Left ventricle myocardium inferior (tissue), 1 donor: ENCODE measurements at places on chromosomes 3 and 15. TPM values are rescaled to one million over a fixed set of nuclear protein-coding genes. Genes with fewer than 3 reads are reported as not detected.

The NCKIPSD gene
- 17.0 TPM for total RNA-seq

- no peak overlapping the region for H3K27ac ChIP-seq
- DNase-seq = no peak
- no peaks in the 10 kb centered on the region for H3K4me1 ChIP-seq
- H3K4me3 ChIP-seq = no peak overlapping the region
Measured at GRCh38 chr3:182104881-182105280, 393.2 kb downstream of the SOX2 start.

GRCh38 chr3:8516047-8516661, 14.5 kb downstream of the LMCD1 start:
- DNase-seq = no peak
- H3K27ac ChIP-seq = peak overlapping the region; percentile 60
- H3K36me3 ChIP-seq = peaks cover 26% of the 10 kb centered on the region
- no peaks in the 10 kb centered on the region for H3K27me3 ChIP-seq

DNA sequence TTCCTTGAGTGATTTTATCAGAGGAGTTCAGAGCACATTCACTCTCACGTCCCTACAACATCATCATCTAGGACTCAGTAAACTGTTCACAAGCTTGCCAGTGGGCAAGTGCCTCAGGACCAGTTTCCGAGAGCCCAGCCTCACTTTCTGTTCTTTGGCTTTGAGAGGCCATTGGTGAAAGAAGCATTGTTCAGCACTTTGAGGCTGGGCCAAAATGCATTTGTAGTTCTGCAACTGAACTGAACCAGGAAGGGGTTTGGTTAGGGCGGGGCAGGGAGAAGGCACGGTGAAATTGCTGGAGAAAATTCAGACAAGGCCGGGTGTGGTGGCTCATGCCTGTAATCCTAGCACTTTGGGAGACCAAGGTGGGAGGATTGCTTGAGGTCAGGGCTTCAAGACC, 222.1 kb upstream of the CHRM5 start:
- no peaks in the 10 kb centered on the region for H3K4me1 ChIP-seq
- H3K27me3 ChIP-seq = peaks cover 11% of the 10 kb centered on the region
- H3K4me3 ChIP-seq = no peak overlapping the region
- H3K36me3 ChIP-seq = no peaks in the 10 kb centered on the region

The GPR87 gene
- total RNA-seq = not detected

GRCh38 chr3:141499284-141499683, 12.5 kb downstream of the RASA2 start:
- no peak for DNase-seq
- peak overlapping the region; percentile 20 for H3K4me3 ChIP-seq
- peaks cover 36% of the 10 kb centered on the region for H3K4me1 ChIP-seq
- no peaks in the 10 kb centered on the region for H3K27me3 ChIP-seq
- no peak overlapping the region for H3K27ac ChIP-seq
- H3K36me3 ChIP-seq = no peaks in the 10 kb centered on the region

The FMN1 gene
- 4.5 TPM for total RNA-seq

DNA sequence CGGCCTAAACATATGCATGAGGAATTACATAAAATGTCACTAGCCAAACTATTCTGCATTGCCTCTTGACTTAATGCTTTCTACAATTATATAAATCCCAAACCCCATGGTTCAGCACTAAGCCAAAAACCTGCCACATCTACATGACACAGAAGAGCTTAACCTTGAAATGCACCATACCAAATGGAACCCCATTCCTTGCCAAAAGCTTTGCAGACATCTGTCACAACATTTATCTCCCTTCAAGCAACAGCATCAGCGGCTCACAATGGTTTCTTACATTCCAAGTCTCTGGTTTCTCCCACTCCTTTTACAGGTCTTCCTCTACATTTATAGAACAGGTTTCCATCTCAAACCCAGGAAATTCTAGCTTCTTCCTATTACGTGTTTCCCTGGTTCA, 58.4 kb upstream of the GYG1 start:
- peaks cover 19% of the 10 kb centered on the region for H3K27me3 ChIP-seq
- DNase-seq = no peak
- no peak overlapping the region for H3K27ac ChIP-seq
- no peaks in the 10 kb centered on the region for H3K4me1 ChIP-seq

DNA sequence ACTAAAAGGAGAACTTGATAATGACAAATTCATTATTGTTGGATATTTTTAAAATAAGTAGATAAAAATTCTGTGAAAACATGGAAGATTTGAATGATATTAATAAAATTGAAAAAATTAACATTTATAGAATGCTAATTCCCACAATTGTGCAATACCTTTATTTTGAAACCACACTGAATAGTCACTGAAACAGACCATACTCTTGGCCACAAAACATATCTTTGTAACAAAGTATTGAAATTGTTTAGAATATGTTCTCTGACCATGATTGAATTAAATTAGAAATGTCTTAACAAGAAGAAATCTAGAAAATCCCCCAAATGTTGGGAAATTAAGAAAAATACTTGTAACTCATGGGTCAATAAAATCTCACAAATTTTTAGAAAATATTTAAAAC, 49.2 kb downstream of the ARHGAP11B start:
- H3K36me3 ChIP-seq = no peaks in the 10 kb centered on the region
- H3K4me3 ChIP-seq = no peak overlapping the region
- DNase-seq = no peak
- H3K4me1 ChIP-seq = no peaks in the 10 kb centered on the region
- no peak overlapping the region for H3K27ac ChIP-seq

DNA sequence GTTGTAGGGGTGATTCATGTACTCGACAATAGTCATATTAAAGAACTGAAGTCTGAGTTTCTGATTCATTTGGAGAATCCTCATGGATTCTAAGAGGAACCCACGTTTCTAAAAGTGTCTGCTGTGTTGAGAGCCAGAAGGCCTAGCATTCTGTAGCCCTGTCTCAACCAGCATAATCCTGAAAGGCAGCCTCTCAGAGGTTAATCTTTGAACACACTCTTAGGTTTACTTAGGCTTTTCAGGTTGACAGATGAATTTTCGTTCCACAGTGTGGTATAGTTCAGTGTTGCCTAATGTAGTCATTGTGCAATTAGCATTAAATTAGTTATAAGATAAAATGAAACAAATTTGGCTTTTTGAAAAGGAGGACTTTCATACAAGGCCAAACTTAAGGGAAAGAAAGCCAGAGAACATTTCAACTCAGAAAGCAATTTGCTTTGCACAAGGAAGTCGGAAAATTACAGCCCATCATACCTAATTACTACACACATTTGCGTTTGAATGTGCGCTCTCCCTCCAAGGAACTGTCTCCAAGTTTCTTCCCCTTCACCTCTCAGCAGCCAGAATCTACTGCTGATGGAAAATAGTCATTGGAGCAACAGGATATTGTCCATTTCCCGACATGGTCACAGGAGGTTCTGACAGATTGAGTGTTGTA, 42.0 kb downstream of the AGBL1 start:
- H3K36me3 ChIP-seq = no peaks in the 10 kb centered on the region
- DNase-seq = no peak
- H3K27me3 ChIP-seq = peaks cover 27% of the 10 kb centered on the region
- H3K4me1 ChIP-seq = no peaks in the 10 kb centered on the region
- H3K27ac ChIP-seq = no peak overlapping the region

DNA sequence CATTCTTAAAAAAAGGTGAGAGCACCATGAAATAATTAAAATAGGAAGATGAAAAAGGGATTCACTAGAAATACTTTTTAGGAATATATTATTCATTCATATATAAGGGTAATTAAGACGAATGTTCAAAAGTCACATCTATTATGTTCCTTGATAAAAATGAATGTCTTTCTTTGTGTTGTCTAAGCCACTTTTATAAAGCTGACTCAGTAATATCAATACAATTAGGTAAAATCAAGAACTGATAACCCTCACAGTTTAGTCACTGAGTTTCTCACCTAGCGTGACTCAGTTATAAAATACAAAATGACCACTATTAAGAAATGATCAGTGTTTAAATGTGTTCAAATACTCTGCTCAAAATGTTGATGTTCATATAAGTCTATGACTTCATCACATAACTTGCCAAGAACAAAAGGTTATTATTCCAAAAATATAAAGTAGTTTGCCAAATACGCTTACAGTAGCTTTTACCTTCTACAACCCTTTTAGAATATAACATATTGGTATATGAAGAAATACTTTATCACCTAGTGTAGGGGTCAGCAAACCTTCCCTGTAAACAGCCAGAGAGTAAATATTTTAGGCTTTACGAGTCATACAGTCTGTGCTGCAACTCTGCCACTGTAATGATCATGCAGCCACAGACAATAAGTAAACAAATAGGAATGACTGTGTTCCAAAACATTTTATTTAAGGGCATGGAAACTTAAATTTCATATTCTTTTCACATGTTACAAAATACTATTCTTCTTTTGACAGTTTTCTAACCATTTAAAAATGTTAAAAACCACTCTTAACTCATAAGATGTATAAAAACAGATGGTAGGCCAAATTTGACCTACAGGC, 369.8 kb downstream of the TBC1D5 start:
- no peak overlapping the region for H3K27ac ChIP-seq
- no peak overlapping the region for H3K4me3 ChIP-seq

DNA sequence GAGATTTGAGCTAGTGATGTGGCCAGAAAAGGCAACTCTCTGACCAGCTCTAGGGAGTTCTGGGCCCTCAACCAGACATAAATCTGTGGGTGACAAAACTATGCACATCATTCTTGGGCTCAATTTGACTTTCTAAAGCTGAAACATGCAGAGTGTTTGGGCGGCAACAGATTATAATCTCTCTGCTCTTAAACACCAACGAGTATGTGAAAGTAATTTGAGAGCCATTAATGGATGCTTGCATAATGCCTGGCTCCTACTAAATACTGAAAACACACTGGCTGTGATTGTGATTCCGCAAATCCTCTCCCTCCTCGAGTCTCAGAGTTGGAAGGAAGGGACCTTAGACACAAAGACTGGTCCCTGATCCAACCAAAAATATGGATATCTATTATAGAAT, 186.7 kb downstream of the UACA start:
- H3K27ac ChIP-seq = no peak overlapping the region
- H3K4me1 ChIP-seq = no peaks in the 10 kb centered on the region
- no peaks in the 10 kb centered on the region for H3K36me3 ChIP-seq
- DNase-seq = no peak
- peaks cover 30% of the 10 kb centered on the region for H3K27me3 ChIP-seq
